Stomach (tissue), 19 donors: ENCODE measurements at places on chromosomes 12 and 14. TPM values are rescaled to one million over a fixed set of nuclear protein-coding genes. Genes with fewer than 3 reads are reported as not detected.

The CD4 gene
- 7.3 TPM for polyA plus RNA-seq

The SLCO1B3 gene
- polyA plus RNA-seq, result 0.30 TPM

The SLC4A8 gene
- 0.87 TPM for polyA plus RNA-seq

The CCDC198 gene
- 0.30 TPM for polyA plus RNA-seq

The FOXM1 gene
- polyA plus RNA-seq, result 7.6 TPM

The FAIM2 gene
- 1.1 TPM for polyA plus RNA-seq

The IAPP gene
- 1.2 TPM for polyA plus RNA-seq

DNA sequence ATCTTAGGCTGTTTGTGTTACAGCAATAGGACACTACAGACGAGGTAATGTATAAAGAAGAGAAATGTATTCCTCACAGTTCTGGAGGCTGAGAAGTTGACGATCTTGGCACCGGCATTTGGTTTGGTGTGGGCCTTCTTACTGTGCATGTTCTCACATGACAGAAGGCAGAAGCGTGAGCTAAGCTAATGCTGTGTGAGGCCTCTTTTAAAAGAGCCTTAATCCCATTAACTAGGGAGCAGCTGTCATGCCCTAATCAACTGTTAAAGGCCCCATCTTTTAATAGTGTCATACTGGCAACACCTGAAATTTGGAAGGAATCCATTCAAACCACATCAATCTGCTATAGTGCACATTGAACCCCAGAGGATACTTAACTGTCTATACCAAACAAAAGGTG, 992.9 kb downstream of the GALC start:
- DNase-seq, result no peak

GRCh38 chr14:93027810-93028723, 87.7 kb downstream of the ITPK1 start:
- DNase-seq, result no peak

DNA sequence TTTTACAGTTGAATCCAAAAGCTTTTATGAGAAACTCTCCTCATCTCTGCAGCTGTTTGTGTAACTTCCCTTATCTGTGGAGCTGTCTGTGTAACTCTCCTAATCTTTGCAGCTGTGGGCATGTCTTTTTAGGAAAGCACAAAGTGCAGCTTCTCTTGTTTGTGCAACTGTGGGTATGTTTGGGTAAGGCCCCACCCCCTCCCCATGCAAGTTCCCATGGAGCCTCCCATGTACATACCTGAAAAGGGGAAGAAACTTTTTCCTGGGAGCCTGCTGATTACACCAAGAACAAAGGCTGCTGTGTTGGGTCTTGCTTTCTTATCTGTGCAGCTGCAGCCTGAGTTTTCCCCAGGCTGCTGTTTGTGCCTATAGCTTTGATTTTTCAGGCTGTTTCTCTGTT, 42.7 kb upstream of the CDKN3 start:
- DNase-seq, result peak; percentile 63

DNA sequence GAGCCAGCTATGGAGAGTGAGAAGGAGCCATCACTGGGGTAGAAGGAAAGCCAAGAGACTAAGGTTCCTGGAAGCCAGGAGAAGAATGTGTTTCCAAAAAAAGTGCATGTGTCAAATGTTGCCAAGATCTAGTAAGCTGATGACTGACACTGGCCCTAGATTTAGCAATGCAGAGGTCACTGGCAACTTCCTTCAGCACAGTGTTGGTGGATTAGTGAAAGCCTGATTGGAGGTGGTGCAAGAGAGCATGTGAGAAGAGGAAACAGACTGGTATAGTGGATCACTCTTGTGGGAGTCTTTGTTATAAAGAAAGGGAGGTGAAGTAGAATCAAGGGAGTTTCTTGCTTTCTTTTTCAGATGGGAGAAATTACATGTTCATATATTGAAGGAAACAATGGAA, 34.1 kb upstream of the CHGA start:
- no peak for DNase-seq

DNA sequence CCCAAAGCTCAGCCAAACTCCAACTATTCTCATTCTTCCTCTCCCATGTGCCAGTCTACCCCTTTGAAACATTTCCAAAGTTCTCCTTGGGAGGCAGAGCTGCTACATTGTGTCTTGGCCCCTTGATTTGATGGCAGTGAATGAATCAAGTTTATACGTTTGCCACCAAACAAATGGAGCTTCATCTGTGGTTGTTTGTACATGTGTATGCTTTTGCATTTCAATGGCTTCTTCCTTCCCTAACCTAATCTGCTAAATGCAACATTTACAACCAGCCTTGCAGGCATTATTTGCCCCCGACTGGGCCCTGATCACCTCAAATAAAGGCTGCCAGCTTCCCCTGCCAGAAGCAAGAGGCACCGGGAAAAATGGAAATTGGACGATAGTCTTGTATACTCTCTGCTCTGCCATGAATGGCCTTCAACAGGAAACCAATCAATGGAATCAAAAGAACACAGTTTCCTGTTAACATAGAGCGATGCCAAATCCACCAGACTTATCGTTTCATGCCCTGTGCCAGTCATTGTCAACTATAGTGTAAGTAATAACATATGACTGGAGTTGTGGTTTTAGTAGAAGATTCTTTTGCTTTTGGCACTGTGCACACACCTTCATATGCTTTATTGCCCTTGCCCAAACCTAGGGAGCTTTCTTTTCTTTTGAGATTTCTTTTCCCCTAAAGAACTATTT, 97.8 kb downstream of the TMEM30B start:
- no peak for DNase-seq

GRCh38 chr14:32259368-32260013, 56.4 kb upstream of the RNU6-8 start:
- peak; percentile 38 for DNase-seq

DNA sequence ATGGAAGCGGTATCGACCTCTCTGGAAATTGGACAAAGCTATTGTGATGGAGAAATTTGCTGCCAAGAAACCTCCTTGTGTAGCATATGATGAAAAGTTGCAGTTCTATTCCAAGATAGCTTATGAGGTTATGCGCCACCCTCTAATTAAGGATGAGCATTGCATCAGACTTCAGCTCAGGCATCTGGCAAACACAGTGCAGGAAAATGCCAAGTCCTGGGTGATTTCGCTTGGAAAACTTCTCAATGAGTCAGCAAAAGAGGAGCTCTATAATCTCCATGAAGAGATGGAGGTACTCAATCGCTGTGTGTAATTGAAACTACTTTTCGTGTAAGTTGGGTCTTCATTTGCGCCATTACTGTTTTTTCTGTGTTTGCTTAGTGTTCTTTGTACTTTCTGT, 51.2 kb downstream of the DNAH10 start:
- no peak for DNase-seq

GRCh38 chr12:108240027-108240785, 98.9 kb downstream of the CMKLR1 start:
- DNase-seq, result no peak

DNA sequence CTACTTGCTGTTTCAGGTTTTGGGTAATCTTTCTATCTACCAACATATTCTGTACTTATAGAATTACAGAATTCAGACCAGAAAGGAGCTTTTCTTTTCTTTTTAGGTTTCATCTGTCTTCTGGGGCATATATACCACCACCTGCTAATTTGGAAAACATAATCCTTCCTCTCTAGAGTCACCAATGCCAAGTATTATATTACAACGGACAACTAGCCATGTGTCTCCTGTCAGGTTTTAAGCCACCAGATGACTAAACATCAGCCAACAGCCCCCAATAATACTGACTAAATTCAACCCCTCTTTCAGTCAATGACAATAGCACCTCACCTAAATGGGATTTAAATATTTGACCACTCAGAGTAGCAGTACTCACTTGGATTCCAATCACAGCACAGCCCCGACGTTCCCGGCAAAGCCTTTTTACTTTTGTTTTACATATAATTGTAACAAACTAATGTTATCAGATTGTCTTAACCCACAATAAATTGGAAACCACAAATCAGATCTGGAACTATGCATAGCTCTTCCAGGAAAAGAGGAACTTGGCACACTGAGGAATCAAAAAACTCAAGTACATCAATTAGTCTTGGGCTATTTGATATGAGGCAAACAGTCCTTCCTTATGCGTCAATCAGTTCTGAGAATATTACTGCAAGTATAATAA, 13.5 kb downstream of the SLC11A2 start:
- no peak for DNase-seq

DNA sequence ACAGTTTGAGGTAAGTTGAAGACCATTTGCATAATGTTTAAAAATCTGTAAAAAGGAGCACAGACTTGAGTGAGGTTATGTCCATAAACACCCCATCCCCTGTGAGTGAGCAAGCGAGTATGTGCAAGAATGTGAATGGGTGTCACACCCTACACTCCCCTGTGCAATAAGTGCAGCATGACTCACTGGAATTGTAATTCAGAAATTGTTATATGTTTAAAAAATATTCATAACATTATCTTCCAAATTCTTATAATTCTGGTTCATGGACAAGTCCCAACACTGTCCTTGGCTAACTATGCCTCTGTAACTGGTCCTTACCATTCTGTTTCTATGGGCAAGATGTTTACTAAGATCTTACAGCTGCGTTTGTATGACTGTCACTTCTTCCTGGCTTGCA, 207.8 kb upstream of the FAR2 start:
- DNase-seq, result no peak

GRCh38 chr14:92906823-92907222, 16.1 kb upstream of the CHGA start:
- no peak for DNase-seq

DNA sequence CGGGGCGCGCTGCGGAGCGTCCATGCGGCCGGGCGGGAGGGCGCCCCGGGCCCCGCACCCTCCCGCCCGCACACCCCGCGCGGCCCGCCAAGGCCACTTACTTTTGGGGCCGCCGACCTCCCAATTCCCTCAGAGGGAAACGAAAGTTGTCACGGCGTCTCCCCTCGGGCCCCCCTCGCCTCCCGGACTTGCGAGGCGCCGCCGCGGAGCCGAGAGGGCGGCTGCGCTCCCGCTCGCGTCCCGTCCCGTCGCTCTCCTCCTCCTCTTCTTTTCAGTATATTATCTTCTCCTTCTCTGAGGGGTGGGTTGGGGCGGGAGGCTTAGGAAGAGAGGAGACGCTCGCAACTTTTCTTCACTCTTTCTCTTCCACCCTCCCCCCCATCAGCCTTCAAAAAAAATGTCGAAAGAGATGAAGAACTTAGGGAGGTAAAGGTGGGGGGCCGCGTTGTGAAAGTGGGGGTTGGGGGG, 613 bp downstream of the DUSP16 start:
- no peak for DNase-seq

- DNase-seq, result no peak
Observed at GRCh38 chr12:27824126-27824842, 44.2 kb upstream of the MANSC4 start.

DNA sequence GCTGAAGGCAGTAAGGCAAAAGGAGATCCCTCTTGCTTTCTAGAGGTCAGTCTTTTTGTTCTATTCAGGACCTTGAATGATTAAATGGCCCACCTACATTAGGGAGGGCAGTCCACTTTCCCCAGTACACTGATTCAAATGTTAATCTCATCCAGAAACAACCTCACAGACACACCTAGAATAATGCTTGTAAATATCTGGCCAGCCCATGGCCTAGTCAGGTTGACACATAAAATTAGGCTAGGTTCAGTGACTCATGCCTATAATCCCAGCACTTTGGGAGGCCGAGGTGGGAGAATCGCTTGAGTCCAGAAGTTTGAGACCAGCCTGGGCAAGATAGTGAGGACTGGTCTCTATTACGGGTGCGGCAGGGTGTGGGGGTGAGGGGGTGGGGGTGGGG, 43.5 kb downstream of the MIPOL1 start:
- no peak for DNase-seq

DNA sequence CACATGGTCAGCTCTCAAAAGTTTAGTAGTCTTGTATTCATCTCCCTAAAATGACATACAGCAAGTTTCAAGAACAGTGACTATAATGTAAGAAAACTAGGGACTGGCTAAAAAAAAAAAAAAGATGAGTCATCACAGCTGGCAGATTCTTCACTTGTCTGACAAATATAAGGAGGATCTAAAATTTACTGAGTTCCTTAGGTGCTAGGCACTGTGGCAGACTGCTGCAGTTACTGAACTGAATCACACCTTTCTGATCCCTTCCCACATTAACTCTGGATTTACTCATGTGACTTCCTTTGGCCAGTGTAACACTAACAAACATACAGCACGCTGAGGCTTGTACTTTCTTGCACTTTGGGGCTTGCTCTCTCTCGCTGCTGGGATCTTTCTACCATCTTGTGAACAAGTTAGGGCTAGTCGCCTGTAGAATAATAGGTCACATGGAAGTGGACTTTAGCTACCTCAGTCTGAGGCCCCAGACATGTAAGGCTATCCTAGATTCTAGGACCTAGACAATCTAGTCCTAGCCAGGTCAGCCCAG, 32.1 kb downstream of the BAZ1A start:
- DNase-seq, result no peak

DNA sequence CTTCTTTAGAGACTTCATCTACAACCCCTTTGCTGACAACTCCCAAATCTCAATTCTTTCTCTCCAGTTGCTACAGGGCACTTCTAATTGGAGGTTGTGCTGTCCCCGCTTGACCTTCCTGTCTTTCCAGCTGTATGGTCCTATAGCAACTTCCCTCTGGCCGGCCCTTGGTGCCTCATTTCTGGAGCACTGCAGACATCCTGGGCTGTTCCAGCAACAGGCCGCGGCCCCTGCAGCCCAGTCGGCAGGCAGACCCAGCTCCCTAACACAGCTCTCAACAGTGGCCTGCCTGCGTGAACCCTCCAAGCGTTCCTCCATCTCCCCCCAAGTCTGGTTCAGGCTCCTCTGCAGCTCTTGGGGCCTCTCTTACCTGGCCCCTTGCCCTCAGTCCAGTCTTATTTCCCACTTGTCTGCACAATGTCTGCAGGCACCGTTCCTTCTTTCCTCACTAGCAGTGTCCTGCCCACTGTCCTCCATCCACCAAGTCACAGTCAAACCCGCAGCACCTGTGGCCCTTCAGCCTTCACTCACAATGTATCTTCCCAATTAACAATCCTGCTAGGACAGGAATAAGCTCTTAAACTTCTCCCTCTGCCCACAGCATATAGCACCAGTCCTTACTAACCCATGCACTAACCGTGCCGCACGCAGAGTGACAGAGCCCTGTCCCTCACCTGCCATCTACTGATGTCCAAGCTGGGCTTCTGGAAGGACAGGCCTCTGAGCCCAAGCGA, 1.6 kb upstream of the EML1 start:
- DNase-seq, result no peak

GRCh38 chr12:24226745-24227350, 277.4 kb upstream of the SOX5 start:
- peak; percentile 47 for DNase-seq

DNA sequence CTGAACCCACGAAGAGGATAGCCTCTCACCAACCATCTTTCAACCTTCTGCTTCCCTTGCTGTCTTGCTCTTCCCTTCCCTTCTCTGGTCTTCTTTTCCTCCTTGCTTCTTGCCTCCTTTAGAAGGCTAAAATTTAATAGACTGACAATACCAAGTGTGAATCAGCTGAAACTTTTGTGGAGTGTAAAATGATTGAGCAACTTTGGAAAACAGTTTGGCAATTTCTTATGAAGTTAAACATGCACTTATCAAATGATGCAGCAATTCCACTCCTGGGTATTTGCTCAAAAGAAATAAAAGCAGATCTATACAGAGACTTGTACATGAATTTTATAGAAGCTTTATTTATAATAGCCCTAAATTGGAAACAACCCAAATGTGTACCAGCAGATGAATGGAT, 3.3 kb upstream of the KRT86 start:
- DNase-seq, result no peak

- no peak for DNase-seq
Observed at GRCh38 chr14:37712976-37713431, 117.6 kb downstream of the TTC6 start.

- DNase-seq, result no peak
Observed at GRCh38 chr12:42809226-42809625, 219.7 kb upstream of the PRICKLE1 start.

- DNase-seq, result no peak
Observed at GRCh38 chr14:35492569-35493014, 41.4 kb upstream of the INSM2 start.

- no peak for DNase-seq
Observed at GRCh38 chr12:29066011-29066588, 83.0 kb upstream of the FAR2 start.
